Right forelimb (tissue), 1 donor: ENCODE measurements at places on chromosomes 1 and 21.
A peak's percentile ranks its signal among the peaks of the same experiment; 100 is the strongest.

- no peak for DNase-seq
Observed at GRCh38 chr21:26833460-26833939, 11.7 kb downstream of the ADAMTS1 start.

GRCh38 chr1:226981386-226981817 lies 41.3 kb downstream of the COQ8A start:
- DNase-seq, result no peak

DNA sequence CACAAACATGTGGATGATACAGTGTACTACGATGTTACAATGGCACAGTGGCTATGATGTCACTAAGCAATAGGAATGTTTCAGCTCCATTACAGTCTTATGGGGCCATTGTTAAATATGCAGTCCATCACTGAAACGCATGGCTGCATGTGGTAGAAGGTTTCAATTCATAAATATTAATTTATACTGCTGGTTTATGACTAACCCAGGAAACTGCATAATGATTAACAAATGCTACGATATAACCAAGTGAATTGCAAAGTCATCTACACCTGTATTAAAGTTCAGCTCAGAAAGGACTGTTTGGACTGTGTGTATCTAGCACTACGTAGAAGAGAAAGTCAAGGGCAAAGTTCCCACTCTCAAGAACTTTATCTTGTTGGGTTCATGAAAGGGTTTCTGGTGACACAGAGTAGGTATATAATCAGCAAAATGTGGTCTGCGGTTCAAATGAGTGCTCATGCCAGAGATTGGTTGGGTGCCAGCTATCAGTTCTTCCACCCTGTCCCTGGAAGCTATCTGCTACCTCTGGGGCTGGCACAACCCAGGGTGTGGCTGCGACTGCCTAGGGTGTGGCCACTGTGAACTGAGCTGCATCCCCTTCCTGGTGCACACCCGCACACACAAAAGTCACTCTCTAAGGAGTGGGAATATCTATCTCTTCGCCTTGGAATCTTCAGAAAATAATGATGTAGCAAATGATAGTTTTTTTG lies 14.8 kb downstream of the MGST3 start:
- DNase-seq, result no peak

GRCh38 chr21:42833439-42833815 lies 45.9 kb downstream of the WDR4 start:
- DNase-seq, result peak; percentile 48

GRCh38 chr1:193589597-193590040 lies 403.2 kb upstream of the B3GALT2 start:
- DNase-seq, result no peak

DNA sequence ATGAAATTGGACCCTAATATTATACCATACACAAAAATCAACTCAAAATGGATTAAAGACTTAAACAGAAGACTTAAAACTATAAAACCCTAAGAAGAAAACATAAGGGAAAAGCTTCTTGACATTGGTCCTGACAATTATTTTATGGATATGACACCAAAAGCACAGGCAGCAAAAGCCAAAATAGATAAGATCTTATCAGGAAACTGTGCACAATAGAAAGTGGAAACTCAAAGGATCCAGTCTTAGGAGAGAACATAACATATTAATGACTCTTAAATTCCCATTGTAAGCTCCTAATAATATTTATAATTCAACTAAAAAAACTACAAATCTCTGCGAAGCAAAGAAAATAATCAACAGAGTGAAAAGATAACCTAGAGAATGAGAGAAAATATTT lies 39.8 kb downstream of the RGS13 start:
- no peak for DNase-seq

GRCh38 chr1:7313826-7314225 lies 457.3 kb upstream of the VAMP3 start:
- no peak for DNase-seq

GRCh38 chr1:14486401-14487201 lies 111.9 kb upstream of the KAZN start:
- no peak for DNase-seq

DNA sequence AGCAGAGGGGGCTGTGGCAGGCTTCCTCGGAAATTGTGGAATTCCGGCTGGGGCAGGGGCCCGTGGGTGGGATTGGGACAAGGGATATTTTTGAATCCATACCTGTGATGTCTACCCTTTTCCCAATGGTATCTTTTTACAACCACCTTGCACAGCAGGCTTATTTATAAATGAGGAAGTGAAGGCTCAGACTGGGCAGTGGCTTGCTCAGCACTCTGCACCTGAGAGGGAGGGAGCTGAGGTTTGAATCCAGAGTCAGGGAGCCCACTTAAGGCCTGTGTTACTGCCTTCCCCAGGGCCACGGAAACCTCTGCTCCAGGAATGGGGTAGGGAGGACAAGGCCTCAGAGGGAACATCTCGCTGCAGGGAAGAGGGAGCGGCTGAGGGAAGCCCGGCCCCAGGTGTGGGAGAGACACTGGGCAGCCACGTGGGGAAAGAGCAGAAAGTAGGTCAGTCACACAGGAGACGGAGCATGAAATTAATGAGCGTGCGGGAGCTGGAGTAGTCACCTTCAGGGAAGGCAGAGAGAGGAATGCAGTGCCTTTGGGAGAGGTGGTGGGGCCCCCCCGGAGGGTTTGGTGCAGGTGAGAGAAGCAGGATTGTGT lies 35.4 kb upstream of the SCMH1 start:
- DNase-seq, result no peak

DNA sequence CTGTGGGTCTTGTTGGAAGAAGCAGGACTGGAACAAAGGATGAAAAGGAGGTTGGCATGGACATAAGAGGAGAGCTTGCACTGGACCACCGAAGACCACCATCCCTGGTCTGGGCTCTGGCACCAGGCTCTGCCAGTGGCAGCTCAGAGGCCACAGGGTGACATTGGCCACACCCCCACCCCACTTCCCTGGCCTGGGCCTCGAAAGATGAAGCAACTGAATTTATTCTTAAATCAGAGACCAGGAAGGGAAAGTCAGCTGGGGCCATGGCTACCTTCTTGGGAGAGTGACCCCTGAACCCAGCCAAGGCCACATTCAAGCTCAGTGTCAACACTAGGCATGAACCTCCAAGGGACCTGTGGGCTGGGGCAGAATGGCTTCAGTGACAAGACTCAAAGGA lies 4.0 kb downstream of the KLHDC7A start:
- no peak for DNase-seq

GRCh38 chr21:42670884-42671283 lies 17.5 kb downstream of the PDE9A start:
- no peak for DNase-seq

DNA sequence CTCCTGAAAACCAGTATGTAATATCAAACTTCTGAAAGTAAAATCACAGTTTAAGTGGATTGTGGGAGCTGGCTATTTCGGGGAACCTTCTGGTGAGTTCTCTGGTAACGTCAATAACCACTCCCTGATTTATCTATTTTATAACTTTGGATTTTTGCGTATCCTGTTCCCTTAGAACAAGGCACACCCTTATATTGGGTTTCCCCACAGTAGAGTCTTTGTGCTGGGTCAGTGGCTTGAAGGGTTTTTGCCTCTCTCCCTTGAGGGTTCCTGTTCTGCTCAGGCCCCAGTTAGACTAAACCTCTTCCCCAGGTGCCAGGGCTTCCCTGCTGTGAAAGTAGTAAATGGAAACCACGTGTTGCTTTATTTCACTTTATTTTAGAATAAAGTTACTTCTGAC lies 21.3 kb downstream of the CCN1 start:
- no peak for DNase-seq

DNA sequence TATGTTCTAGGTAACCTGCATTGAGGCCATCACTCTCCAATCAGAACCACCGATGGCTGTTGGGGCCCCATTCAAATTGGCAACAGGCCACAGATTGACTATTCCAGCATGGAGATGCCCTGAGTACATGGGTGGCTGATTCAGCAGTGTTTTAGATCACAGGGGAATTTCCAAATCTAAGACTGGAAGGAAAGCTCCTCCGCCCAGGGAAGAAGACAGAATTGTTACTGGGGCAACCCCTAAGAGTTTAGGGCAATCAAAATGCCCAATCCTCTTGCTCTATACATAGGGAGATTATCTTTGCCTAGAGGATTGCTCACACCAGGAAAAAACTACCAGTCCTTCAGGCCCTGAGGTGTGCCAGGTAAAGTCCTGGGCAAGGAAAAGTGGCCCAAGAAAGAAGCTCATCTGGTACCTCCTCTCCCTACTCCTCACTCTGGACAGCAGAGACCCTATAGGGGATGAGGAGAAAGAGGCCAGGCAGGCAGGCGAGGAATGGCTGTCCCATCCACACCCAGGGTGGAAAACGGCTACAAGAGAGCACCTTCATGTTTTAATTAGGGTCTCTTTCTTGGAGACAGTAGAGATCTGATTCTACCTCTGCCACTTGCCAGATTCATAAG lies 5.8 kb downstream of the S100A8 start:
- DNase-seq, result no peak

- no peak for DNase-seq
Observed at GRCh38 chr1:207631137-207631536, 13.8 kb upstream of the CR1L start.

DNA sequence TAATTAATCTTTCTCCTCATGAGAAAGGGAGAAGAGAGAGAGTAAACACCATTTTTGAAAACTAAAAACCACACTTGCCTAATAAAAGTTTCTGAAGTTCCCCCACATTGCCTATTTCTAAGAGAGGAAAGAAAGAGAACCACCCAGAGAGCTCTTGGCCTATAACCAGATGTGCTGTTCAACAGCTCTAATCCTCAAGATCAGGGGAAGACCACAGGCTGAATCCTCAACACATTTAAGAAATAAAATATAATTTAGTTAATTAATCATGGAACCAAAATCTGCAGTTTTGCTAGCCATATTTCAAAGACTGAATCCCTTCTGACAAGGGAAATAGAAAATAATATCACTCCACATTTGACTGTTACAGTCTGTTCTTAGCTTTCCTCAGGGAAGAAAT lies 11.9 kb downstream of the PRRX1 start:
- no peak for DNase-seq

DNA sequence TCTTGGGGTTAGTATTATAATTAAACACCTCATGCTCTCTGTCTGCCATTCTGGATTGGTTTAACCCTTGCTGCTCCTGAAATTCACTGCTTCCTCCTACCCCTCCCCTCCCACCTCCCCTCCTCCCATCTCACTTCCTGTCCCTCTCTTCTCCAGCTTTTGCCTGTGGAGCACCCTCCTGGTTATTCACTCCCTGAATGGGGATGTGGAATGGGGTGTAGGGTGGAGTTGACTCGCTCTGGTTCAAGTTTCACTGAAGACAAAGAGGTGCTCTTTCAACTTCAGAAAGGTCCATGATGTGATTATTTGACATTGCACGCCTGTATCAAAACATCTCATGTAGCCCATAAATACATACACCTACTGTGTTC lies 160.5 kb downstream of the PLXNA2 start:
- DNase-seq, result no peak

DNA sequence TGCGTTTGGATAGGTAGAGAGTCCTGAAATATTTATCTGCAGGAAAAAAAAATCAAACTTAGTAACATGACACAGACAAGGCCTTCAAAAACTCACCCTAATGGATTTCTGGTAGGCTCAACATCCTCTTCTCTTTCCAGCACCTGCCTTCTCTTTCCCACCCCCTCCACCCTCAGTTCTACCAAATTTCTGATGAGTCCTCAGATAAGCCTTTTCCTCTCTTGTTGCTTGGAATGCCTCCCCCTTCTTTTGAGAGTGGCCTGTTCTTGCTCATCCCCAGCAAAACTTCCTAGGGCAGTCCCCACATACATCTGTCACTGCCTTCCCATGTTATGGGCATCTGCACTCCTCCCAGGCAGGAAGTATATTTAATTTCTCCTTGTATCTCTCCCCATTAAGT lies 7.6 kb upstream of the LBR start:
- no peak for DNase-seq

DNA sequence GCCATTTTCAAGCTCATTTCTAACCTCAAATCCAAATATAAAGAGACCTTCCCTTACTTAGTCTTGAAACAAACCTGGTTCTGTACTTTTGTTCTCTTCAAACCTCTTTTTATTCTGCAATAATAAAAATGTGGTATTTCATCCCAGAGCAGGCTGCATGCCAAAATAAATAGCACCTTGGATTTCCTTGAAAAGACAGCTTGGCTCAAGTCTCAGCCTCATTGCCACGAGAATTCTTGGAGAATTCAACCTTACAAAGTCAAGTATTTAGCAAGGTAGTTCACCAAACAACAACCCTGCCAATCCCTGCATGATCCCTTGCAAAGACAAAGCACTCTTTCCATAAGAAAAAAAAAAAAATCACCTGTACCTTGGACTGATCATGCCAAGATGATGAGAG lies 33.8 kb downstream of the KANK4 start:
- DNase-seq, result no peak

- no peak for DNase-seq
Observed at GRCh38 chr1:227401562-227402342, 83.5 kb upstream of the CDC42BPA start.

DNA sequence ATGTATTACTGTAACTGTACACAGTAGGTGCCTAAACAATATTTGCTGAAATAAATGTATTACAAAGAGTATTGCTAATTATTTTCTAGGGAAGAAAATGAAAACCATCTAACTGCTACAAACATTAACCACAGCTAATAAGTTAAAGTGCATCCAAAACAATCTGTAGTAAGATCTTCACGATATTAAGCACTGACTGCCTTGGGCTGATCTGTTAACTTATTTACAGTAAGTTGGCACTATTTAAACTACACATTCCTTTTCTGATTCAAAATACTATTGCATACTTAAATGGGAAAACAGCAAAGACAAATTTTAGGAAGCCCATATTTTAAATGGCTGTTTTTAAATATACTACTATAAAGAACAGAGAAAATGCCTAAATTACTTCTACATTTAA lies 4.5 kb downstream of the EYA3 start:
- no peak for DNase-seq

DNA sequence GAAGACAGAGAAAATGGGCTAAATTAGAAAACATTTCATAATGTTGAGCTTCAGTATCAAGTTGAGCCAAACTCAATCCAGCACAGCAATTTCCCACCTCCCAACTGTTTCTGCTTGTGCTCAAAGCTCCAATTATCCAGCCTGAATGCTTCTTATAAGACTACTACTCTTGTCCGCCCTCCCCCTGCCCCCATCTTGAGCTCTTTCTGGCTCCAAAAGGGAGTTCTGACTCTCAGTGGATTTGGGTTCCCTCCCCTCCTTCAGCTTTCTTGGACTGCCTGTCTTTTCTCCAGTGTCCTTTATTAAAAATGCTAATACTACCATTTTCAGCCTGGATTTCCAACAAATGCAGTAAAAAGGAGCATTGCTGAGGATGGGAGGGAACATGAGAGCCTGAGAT lies 174.8 kb downstream of the ASTN1 start:
- no peak for DNase-seq

DNA sequence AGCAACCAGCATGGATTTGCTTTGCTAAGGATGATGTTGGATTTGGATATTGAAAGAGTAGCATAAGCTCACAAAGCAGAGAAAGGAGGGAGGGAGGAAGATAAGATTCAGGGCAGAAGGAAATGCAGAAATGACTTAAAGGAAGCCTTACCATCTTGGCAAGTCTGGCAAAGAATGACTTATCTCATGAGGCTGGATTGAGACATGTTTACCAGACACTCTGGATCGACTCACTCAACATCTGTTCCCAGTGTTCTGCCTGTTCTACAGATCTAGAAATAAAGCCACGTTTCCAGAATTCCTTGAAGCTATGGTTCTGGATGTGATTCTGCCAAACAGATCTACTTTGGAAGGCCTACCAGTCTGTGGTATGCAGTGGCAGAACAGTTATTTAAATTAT lies 38.8 kb upstream of the CTBS start:
- no peak for DNase-seq
